ENCODE measurements at places on chromosomes 6 and 20.

DNA sequence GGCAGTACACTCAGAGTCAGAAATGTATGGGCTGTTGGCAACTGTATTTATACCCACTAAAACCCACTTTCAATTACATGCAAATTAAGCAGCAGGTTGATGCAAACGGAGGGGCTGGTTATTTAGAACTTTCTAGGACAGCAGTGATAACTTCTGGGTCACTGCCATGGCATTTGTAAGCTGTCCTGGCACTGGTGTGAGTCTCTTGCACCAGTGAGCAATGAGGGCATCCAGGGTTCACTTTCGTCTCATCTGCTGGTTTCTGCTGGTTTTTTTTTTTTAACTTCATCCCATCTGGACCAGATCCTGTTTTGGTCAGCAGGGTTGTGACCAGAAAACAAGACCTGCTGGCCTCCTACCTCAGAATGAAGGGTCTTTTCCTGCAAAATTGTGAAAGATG, 49.2 kb downstream of the CDH26 start:
- DNase-seq: peak; percentile 19

GRCh38 chr6:36436466-36436865, 6.2 kb downstream of the PXT1 start:
- no peak for DNase-seq

- no peak for DNase-seq
These were observed 8.0 kb downstream of the IL20RA start for GRCh38 chr6:137036566-137037300.

GRCh38 chr6:37399131-37399530, 33.9 kb upstream of the CMTR1 start:
- no peak for DNase-seq

GRCh38 chr6:44258921-44259320, 1.6 kb upstream of the SLC35B2 start:
- DNase-seq: no peak

- DNase-seq: no peak
These were observed 202.9 kb downstream of the SYNDIG1 start for GRCh38 chr20:24672181-24672880.

- DNase-seq: no peak
These were observed 34.9 kb downstream of the SLC22A23 start for GRCh38 chr6:3421791-3422434.

GRCh38 chr6:40774932-40775331, 187.8 kb upstream of the LRFN2 start:
- no peak for DNase-seq

- DNase-seq: no peak
These were observed 256.2 kb upstream of the MANEA start for GRCh38 chr6:95321126-95321525.

DNA sequence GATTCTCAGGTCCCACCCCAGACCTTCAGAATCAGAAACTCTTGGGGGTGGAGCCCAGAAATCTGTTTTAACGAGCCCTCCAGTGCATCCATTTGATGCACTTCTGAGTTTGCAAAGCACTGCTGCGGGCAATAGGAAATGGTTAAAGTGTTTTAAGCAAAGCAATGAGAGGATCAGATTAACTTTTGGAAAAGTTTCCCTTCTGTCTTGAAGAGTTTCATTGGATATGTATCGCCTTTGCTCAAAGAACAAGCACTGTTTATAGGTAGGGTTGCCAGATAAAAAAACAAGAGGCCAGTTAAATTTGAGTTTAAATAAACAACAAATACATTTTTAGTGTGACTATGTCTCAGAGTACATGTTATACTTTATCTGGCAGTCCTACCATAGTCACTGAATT, 226.0 kb downstream of the BMP7 start:
- no peak for DNase-seq
